ENCODE measurements at places on chromosomes 12 and 14. TPM values are rescaled to one million over a fixed set of nuclear protein-coding genes. Genes with fewer than 3 reads are reported as not detected.

The KRT74 gene
- total RNA-seq = not detected

The ZNF641 gene
- total RNA-seq = 8.4 TPM

The NANOG gene
- not detected for total RNA-seq

The KLRK1 gene
- total RNA-seq = not detected

The ARHGAP9 gene
- 0.30 TPM for total RNA-seq

The NRL gene
- total RNA-seq = 1.2 TPM

The DPF3 gene
- 8.9 TPM for total RNA-seq

The TAS2R7 gene
- not detected for total RNA-seq
